Muscle of leg (tissue), 16 donors: ENCODE measurements at places on chromosomes 3 and 15. TPM values are rescaled to one million over a fixed set of nuclear protein-coding genes. Genes with fewer than 3 reads are reported as not detected.
A peak's percentile ranks its signal among the peaks of the same experiment; 100 is the strongest.

- H3K4me3 ChIP-seq = no peak overlapping the region
- H3K27ac ChIP-seq = no peak overlapping the region
- H3K36me3 ChIP-seq = no peaks in the 10 kb centered on the region
- H3K27me3 ChIP-seq = peaks cover 2% of the 10 kb centered on the region
- no peak for DNase-seq
- H3K4me1 ChIP-seq = peaks cover 2% of the 10 kb centered on the region
Measured at GRCh38 chr15:51104512-51104911, 9.8 kb upstream of the TNFAIP8L3 start.

DNA sequence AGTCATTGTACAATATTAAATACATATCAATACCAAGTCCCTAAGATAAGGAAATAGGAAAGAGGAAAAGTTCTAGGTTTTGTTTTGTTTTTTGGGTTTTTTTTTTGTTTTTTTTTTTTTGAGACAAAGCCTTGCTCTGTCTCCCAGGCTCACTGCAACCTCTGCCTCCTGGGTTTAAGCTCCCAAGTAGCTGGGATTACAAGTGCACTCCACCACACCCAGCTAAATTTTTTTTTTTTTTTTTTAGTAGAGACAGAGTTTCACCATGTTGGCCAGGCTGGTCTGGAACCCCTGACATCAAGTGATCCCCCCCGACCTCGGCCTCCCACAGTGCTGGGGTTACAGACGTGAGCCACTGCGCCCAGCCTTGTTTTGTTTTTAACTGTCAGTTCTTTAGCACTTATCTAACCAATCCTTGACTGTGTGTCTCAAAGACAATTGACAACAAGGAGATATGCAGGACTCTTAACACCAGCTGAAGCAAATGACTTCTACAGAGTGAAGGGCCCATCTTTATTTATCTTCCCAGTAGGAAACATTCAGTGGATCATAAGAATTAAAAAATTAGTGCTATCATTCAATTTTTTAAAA lies 100.0 kb upstream of the RAP2B start:
- H3K4me3 ChIP-seq = no peak overlapping the region
- no peak for DNase-seq
- no peaks in the 10 kb centered on the region for H3K4me1 ChIP-seq
- no peaks in the 10 kb centered on the region for H3K36me3 ChIP-seq
- H3K27me3 ChIP-seq = no peaks in the 10 kb centered on the region
- no peak overlapping the region for H3K27ac ChIP-seq

DNA sequence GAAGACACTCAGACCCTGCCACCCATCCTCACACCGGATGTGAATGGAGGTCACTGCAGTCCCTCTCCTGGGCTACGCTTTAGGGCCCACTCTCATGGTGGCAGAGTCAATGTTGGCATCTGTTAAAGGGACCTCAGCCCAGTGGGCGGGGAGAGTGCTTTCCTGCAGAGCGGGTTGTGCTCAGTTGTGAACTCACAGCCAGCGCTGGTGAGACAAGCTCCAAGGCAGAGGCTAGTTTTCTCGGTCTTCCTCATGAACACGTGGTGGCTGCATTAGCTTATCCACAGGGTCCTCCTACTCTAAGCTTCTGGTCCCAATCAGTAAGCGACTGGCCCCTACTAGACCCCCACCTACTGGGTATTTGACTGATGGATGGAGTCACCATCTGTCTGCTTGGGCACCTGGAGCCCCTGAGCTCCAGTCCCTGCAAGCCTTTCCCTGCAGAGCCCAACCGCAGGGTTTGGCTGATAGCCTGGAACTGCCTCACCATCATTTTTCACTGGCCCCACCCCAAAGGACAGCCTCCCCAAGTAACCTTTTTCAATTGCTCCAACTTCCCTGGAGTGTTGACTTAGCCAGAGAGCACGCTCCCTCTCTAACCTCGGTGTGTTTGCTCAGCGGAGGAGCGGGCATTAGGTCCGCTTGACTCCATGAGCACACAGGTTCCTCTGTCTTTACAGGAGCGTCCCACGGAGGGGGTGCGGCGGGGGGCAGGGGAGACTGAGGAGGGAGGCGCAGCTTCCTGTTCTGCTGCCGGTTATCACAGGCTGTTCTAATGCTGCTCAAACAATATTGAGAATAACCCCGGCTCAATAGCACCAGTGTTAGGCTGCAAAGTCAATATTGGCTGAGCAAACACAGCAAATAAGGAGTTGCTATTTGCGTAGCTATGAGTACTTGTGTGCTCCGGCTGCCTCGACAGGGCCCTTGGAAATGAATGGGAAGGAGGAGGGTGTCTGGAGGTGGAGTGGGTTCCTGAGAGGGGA lies 141.7 kb downstream of the RPLP1 start:
- H3K27me3 ChIP-seq = peaks cover 4% of the 10 kb centered on the region
- H3K27ac ChIP-seq = peak overlapping the region; percentile 29
- peaks cover 48% of the 10 kb centered on the region for H3K4me1 ChIP-seq
- no peak overlapping the region for H3K4me3 ChIP-seq
- H3K36me3 ChIP-seq = no peaks in the 10 kb centered on the region
- DNase-seq = peak; percentile 82

- H3K4me3 ChIP-seq = no peak overlapping the region
- H3K27me3 ChIP-seq = no peaks in the 10 kb centered on the region
- no peak for DNase-seq
- H3K36me3 ChIP-seq = no peaks in the 10 kb centered on the region
- H3K27ac ChIP-seq = no peak overlapping the region
Measured at GRCh38 chr3:159418571-159419526, 569.8 kb upstream of the IL12A start.

- DNase-seq = peak; percentile 90
- peak overlapping the region; percentile 9 for H3K27ac ChIP-seq
- peaks cover 7% of the 10 kb centered on the region for H3K4me1 ChIP-seq
- H3K4me3 ChIP-seq = no peak overlapping the region
- no peaks in the 10 kb centered on the region for H3K36me3 ChIP-seq
Measured at GRCh38 chr15:51758645-51759044, 7.2 kb downstream of the TMOD2 start.

DNA sequence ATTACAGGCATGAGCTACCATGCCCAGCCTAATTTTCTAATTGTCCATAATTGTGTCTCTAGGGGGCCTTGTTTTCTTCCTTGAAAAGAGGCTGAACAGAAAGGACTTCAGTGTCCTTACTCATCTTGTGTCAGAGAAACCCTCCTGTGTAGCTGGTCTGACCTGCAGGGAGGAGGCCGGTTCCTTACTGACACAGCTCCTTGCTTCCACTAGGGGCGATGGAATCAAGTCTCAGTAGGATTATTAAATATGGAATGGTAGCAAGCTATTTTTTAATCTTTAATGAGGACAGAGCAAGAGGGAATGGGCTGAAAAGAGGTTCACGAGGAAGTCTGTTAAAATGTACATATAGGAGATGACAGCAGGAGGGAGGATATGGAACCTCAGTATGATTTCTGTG lies 8.6 kb downstream of the LPCAT4 start:
- no peaks in the 10 kb centered on the region for H3K27me3 ChIP-seq
- no peak for DNase-seq
- H3K4me1 ChIP-seq = no peaks in the 10 kb centered on the region

- H3K27me3 ChIP-seq = peaks cover 3% of the 10 kb centered on the region
- no peaks in the 10 kb centered on the region for H3K36me3 ChIP-seq
- no peak overlapping the region for H3K27ac ChIP-seq
Measured at GRCh38 chr15:41988896-41989572, 16.7 kb upstream of the EHD4 start.

DNA sequence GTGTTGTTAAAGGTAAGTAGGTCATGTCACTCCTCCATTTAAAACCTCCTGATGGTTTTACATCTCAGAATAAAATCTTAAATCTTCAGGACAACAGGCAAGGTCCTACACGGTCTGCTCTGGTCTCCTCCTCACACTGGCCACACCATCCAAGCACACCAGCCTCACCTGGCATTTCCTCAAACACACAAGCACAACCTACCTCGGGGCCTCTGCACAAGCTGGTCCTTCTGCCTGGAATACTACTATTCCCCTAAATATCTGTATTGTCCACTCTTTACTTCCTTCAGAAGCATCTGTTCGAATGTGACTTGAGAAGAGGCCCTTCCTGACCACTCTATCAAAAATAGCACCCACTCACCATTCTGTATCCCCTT lies 1.8 kb downstream of the GORASP1 start:
- no peaks in the 10 kb centered on the region for H3K27me3 ChIP-seq
- H3K4me1 ChIP-seq = peaks cover 32% of the 10 kb centered on the region
- H3K36me3 ChIP-seq = peaks cover 14% of the 10 kb centered on the region
- H3K4me3 ChIP-seq = no peak overlapping the region
- no peak for DNase-seq

GRCh38 chr3:61547625-61548024 lies 13.7 kb upstream of the PTPRG start:
- H3K36me3 ChIP-seq = no peaks in the 10 kb centered on the region
- no peaks in the 10 kb centered on the region for H3K27me3 ChIP-seq
- no peaks in the 10 kb centered on the region for H3K4me1 ChIP-seq
- H3K27ac ChIP-seq = no peak overlapping the region
- no peak for DNase-seq

- peaks cover 44% of the 10 kb centered on the region for H3K27me3 ChIP-seq
- DNase-seq = no peak
- H3K27ac ChIP-seq = no peak overlapping the region
- no peak overlapping the region for H3K4me3 ChIP-seq
Measured at GRCh38 chr3:14312375-14312774, 90.0 kb upstream of the SLC6A6 start.

- peaks cover 28% of the 10 kb centered on the region for H3K4me1 ChIP-seq
- H3K27ac ChIP-seq = no peak overlapping the region
Measured at GRCh38 chr3:134336587-134336986, 37.7 kb downstream of the AMOTL2 start.

DNA sequence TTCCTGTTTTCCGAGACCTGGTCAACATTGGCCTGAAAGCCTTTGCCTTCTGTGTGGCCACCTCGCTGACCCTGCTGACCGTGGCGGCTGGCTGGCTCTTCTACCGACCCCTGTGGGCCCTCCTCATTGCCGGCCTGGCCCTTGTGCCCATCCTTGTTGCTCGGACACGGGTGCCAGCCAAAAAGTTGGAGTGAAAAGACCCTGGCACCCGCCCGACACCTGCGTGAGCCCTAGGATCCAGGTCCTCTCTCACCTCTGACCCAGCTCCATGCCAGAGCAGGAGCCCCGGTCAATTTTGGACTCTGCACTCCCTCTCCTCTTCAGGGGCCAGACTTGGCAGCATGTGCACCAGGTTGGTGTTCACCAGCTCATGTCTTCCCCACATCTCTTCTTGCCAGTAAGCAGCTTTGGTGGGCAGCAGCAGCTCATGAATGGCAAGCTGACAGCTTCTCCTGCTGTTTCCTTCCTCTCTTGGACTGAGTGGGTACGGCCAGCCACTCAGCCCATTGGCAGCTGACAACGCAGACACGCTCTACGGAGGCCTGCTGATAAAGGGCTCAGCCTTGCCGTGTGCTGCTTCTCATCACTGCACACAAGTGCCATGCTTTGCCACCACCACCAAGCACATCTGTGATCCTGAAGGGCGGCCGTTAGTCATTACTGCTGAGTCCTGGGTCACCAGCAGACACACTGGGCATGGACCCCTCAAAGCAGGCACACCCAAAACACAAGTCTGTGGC lies 16.9 kb downstream of the TMEM43 start:
- H3K4me1 ChIP-seq = peaks cover 46% of the 10 kb centered on the region
- DNase-seq = no peak
- peaks cover 71% of the 10 kb centered on the region for H3K36me3 ChIP-seq
- no peaks in the 10 kb centered on the region for H3K27me3 ChIP-seq
- no peak overlapping the region for H3K27ac ChIP-seq

DNA sequence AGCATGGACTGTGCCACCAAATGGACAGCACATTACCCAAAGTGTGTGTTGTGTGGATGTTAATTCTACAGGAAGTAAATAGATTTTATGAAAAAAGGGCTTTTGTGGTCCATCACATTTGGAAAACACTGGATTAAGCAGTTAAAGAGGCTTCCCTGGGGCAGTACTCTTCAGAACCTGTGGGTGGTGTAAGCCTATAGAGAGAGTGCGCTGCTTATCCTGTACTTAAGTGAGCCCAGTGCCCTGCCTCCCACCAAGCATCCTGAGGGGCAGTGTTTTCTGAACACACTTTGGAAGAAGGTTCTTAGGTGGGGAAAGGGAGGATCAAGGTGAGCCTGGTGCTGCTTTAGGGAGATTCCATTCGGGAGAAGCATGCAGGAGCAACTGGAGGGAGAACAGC lies 10.9 kb downstream of the TTLL3 start:
- no peak overlapping the region for H3K4me3 ChIP-seq
- no peaks in the 10 kb centered on the region for H3K4me1 ChIP-seq
- H3K27me3 ChIP-seq = no peaks in the 10 kb centered on the region

DNA sequence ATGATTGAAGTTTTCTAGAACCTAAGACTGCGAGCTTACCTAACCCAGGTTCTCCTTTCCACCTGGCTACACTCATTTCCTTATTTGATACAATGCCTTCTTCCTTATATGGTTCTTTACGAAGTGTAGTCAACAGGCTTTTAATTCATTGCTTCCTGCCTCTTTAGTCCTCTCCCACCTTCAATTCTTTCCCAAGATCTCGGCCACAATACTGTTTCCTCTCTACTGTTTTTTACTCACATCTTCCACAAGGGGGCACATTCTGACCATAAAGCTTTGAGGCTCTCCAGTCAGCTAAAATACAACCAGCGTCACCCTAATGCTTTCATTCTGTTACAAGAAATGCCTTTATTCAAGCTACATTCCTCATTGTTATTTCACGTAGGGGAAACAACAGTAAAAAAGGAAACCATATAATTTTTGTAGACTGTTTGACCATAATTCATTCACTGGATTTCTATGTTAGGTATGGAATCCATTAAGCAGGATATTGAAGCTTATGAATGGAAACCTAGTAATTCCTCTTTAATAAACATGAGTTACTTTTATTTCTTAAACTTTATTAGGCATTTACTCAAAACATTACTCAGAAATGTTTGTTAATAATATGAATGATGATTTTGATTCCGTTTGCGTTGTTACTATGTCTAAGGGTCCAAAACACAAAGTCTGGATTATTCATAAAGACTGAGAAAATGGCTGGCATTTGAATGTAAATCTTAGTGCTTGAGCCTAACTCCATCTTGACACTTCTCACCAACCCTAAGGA lies 29.5 kb upstream of the VEPH1 start:
- no peak overlapping the region for H3K4me3 ChIP-seq
- no peak overlapping the region for H3K27ac ChIP-seq
- no peaks in the 10 kb centered on the region for H3K27me3 ChIP-seq

DNA sequence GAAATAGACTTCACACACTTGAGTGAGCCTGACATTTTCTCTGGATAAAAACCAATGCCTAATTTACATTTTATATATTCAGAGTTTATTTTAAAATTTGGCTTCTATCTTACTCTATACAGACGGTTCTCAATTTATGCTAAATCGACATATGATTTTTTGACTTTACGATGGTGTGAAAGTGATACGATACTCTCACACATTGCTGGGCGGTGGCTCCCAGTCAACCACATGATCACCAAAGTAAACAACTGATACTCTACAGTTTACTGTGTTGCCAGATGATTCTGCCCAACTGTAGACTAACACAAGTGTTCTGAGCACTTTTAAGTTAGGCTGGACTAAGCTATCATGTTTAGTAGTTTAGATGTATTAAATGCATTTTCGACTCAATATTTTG lies 25.1 kb upstream of the GADL1 start:
- no peak overlapping the region for H3K27ac ChIP-seq
- no peaks in the 10 kb centered on the region for H3K36me3 ChIP-seq
- H3K4me1 ChIP-seq = no peaks in the 10 kb centered on the region
- no peaks in the 10 kb centered on the region for H3K27me3 ChIP-seq
- DNase-seq = no peak

Gene NLGN1
- 2.2 TPM for polyA plus RNA-seq

Gene SNTN
- polyA plus RNA-seq = not detected

Gene ANKUB1
- not detected for polyA plus RNA-seq

Gene CAPN7
- 26.8 TPM for polyA plus RNA-seq

Gene RPS27L
- 64.7 TPM for polyA plus RNA-seq

Gene SAMMSON
- 0.15 TPM for polyA plus RNA-seq

Gene WNT7A
- 0.07 TPM for polyA plus RNA-seq
